ENCODE measurements at places on chromosomes 3 and 15.

GRCh38 chr15:63038926-63039673, 3.4 kb upstream of the TPM1 start:
- DNase-seq, result no peak

- DNase-seq, result no peak
These were observed 154.9 kb downstream of the GREM1 start for GRCh38 chr15:32872621-32873283.

GRCh38 chr3:112755845-112756613, 90.6 kb downstream of the CD200R1L start:
- DNase-seq, result no peak

DNA sequence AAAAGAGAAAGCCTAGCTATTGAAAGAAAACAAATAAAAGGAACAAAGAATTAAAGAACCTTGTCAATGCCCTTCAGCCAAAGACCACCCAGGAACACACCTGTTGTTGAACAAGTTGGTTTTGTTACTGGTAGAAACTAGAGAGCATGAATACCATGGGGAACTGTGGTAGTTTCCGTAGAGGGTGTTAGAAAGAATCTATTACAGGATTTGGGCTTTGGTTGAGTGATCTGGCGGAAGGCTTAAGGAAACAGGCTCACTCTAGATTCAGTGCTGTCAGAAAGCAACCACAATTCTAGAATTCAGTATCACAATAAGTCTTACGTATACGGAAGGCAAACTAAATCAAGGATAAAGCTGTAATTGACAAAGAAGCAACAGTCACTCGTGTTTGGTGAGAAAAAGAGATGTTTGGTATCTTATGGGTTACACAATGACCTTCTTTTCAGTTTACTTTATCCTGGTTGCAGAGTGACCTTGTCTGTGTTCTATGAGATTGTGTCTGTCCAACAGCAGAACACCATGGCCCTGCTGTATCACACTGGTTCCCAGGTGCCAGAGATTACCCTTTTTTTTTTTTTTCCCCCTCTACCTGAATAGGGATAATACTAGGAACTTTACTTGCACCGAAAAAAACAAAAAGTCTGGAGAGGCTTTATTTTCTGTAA, 265.9 kb downstream of the SHQ1 start:
- no peak for DNase-seq

- no peak for DNase-seq
These were observed 14.9 kb upstream of the ZXDC start for GRCh38 chr3:126490619-126491018.

All from midbrain (tissue), 1 donor.